ENCODE measurements at places on chromosomes 6 and 20.
A peak's percentile ranks its signal among the peaks of the same experiment; 100 is the strongest.

DNA sequence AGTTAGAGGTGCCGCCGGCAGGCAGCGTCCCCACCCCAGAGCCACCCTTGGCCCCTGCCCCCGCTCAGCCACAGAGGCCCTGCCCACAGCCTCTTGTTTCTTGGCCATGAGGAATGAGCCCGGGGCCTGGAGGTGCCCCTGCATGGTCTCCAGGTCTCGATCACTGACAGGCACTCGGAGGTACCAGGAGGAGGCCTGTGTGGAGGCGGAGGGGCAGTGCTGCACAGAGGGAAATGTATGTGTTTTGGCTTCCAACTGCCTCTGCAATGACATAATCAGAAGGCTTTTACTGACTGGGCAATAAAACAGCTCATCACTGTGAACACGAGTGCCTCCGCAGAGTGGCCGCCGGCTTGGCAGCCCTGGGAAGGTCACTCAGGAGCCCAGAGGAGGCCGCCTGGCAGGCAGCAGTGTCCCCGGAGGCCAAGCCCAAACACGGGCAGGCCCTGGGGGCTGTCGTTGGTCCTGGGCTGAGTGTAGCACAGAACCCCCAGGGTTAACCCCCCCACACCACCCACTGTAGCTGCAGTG is 61.1 kb upstream of the GATA5 start:
- DNase-seq = no peak

- peak; percentile 77 for DNase-seq
Measured at GRCh38 chr6:139124887-139125672, 9.8 kb upstream of the HECA start.

- DNase-seq = no peak
Measured at GRCh38 chr20:34083137-34083536, 28.9 kb downstream of the EIF2S2 start.

- no peak for DNase-seq
Measured at GRCh38 chr6:53510746-53511145, 34.2 kb downstream of the GCLC start.

GRCh38 chr6:106146852-106147351 is 60.8 kb downstream of the PRDM1 start:
- no peak for DNase-seq

GRCh38 chr6:168095716-168096250 is 16.8 kb upstream of the FRMD1 start:
- DNase-seq = no peak

DNA sequence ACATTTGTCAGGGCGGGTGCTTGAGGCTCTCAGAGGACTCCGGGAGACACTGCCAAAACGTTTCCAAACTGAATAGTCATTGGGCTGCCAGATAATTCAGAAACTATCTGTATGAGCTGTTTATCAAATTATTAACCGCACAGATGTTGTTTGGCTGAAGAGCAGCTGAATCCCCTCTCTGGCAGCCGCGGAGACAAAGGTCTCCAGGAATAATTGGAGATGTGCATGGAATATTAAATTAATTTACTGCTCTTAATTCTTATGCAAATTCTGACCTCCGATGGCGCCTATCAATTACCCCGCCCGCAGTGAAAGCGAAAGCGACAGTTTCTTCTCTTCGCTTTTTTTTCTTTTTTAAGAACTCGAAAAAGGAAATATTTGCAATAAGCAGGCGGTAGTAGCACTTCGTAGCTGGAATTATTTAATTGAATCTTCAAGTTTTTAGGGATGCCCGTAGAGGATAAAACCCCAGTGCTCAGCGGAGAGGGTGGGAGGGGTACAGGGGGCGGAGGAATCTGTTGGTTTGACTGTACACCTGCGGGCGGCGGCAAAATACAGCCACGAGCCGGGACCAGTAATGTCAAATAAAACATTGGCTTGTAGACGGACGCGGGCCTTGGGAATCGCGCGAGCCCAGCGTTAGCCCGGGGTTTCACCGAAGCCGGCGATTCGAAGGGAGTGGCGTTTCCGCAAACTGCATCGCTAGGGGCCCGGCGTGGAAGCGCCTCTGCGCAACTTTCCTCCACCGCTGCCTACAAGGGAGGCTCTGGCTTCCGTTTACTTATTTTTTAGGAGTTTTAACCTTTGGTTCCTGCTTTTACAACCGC is 6.2 kb downstream of the LINC00237 start:
- DNase-seq = peak; percentile 63

DNA sequence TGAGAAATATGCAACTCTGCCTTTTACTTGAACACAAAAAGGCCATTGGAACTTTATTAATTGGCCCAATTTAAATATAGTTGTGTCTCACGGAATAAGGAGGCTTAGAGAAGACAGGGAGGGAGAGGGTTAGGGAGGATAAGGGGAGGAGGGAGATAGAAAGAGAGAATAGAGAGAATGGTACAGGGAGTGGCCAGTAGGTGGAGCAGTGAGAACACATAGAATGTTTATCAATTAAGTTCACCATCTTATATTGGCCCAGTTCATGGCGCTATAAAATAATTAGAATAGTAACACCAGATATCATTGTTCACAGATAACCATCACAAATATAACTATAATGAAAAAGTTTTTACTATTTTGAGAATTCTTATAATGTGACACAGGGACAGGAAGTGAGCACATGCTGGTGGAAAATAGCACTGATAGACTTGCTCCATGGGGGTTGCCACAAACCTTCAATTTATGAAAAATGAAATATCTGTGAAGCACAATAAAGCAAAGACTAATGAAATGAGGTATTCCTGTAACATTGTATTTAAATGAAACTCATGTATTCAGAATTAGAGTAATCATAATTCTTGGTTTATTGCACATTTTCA is 374.1 kb upstream of the MANEA start:
- DNase-seq = peak; percentile 28

DNA sequence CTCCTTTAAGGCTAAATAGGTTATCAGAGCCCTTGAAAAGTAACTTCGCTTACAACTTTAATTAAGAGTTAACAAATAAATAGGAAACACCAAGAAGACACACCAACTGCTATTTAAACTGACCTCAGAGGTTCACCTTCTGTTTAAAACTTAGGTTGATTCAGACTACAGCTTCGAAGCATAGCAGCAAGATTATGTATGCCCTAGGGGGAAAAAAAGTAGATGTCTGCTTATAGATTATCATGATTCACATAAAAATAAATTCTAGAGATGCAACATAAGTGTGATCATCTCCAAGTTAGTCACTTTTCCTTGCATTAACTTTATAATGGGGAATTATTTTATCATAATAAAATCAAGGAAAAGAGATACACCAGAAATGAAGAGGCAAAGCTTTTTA is 8.9 kb downstream of the PNISR start:
- DNase-seq = no peak

DNA sequence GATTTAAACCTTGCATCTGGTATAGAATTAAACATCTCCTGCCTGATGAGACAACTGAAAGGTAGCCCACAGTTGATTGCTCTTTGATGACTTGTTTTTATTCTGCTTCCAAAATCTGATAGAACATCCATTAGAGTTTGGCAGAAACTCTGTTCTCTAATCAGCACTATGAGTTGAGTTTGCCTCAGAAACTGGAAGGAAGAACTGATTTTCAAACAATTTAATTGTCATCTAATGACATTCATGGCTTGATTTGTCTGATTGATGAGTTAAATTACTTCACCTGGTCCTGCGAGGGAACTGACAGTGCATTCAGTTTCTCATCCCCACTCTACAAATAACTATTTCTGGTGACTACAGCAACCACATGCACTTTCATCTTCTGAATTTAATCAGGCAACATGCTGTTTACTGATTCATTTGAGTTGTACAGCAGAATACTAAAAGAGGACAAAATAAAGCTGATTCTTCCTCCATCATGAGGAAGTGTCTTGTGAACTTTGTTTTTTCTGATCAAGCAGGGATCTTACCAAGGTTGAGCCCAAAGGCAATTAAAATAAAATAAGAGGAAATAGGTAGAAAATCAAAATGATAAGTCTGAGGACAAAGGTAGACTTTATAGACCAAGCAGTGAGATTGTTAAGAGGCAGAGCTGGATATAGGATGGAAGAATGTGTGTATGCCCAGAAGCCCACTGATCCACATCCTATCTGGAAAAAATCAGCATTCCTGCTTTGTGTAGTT is 15.7 kb upstream of the MRAP2 start:
- DNase-seq = no peak

- DNase-seq = no peak
Measured at GRCh38 chr6:3715285-3715684, 36.2 kb downstream of the PXDC1 start.

DNA sequence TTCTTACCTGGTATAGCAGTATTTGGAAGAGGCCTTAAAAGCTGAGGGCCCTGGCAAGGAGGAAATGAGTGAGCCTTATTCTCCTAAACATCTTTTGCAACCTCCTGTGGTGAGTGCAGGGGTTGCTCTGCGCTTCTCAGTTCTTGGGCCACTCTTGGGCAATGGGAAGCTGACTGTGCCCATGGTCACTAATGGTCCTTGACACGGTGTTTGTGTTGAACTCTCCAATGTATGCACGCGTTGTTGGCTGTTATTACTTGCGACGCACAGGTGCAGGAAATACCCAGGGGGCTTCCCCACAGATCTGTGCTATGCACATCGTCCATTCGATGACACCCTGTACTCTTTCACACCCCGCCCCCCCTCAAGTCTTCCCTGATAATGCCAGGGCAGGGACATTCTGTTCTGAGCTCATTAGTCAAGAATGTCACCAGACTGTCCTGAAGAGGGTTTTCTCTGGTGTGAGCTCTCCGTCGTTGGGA is 79.7 kb downstream of the EDN1 start:
- DNase-seq = no peak

GRCh38 chr6:100023798-100024197 is 29.8 kb upstream of the MCHR2 start:
- no peak for DNase-seq
